ENCODE measurements at places on chromosomes 3 and 15.

- DNase-seq = no peak
These were observed 50.3 kb downstream of the MRPS25 start for GRCh38 chr3:15014606-15015328.

DNA sequence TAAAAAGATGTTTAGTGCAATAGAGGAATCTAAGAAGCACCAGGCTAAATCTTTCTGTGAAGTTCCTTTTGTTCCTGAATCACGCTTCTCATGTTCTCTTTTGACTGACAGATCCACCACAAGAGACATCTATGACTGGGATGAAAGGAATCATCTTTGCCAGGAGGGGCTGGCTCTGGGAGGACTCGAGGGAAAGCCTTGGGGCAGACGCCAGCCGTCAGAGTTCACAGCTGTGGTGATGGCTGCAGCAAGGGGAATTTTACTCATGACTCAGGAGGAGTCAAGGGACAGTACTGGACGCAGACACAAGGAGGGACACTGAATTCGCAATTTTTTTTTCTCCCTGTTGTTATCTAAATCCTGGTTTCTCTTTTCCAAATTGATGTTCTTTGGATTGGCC lies 38.7 kb downstream of the C3orf38 start:
- DNase-seq = no peak

GRCh38 chr3:145116769-145117168 lies 1044.2 kb downstream of the PLOD2 start:
- DNase-seq = no peak

DNA sequence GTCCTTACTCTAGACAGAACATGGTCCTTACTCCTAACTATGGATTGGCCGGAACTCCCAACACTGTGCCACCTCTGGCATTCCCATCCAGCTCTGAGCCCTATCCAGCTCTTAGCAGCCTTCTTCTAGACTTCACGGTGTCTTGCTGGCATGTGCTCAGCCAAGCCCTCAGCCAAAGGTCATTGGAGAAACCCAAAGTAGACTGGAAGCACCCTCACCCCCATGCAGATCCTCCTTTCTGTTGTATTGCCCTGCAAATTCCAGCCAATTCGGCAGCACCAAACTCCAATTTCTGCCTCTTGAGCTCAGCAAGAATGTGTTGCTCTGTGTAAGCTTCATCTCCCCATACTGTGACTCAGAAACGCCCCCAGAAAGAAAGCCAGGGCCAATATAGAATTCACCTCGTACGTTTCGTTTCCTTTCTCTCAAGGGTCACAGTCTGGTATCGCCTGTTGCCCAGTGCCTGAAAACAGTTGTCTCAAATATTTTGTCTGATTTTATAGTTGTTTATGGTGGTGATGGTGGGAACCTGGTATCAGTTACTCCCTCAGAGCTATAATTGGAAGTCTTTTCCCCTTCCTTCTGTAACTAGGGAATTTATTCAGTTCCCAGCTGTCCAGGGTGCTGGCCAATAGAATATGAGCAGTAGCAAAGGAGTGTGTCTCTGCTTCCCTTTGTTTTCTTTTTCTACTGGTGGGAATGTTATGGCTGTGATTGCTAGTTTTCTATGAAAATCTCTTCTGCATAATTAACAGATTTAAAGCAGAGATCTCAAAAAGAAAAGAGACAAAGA lies 28.4 kb upstream of the EPHB3 start:
- peak; percentile 34 for DNase-seq

DNA sequence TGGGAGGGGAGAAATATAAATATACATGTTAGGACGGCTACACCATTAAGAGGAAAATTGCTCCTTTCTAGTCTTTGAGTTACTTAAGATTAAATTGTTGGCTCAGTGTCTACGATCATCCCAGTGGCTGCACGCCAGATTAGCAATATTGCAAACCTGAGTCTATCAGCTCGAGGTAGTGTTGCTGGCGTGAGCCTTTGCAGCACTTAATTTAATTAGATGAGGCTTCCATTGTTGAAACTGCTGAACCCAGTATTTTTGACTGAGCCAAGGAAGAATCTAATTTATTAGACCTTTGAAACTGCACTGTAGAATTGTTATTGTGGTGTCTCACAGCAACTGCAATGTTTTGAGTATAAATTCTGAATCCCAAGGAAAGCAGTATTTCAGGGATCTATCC lies 782.4 kb upstream of the ROBO1 start:
- no peak for DNase-seq

DNA sequence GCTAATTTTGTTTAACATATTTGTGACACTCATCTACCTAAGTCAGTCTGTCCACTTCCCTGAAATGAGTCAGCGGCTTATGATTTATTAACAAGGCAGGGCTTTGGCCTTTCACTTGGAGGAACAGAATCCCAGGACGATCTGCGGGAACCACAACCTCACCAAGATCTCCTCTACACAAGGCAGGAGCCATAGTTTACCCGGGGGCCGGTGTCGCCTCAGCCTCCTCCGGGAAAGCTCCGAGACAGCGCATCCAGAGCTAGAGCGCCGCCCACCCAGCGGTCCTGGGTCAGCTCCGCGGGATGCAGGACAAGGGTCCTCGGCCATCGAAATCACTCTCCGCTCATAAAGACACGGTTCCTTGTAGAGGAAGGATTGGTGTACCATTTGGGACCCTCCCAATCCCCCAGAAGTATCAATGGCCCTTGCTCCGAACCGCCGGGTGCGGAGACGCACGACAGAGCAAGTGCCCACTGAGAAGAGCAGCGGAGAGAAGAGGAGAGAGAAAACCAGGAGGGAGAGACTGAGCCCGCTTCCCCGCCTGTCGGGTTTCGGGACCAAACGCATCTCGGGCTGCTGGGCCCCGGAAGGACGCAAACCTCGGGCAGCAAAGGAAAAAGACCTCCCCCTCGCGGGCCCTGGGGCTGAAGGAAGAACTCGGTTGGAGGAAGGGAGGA lies 13.1 kb upstream of the ALCAM start:
- no peak for DNase-seq

All from suprapubic skin (tissue), 4 donors.